Endodermal cell (in vitro differentiated cells): ENCODE measurements at places on chromosomes 5 and 9. TPM values are rescaled to one million over a fixed set of nuclear protein-coding genes. Genes with fewer than 3 reads are reported as not detected.

CBY3 gene
- total RNA-seq, result not detected in 3 replicates

MRPS30 gene
- 46.7 to 47.4 TPM (median 47.1 TPM) in 3 replicates for total RNA-seq

FPGS gene
- 52.3 to 75.2 TPM (median 72.0 TPM) in 3 replicates for total RNA-seq

SLCO6A1 gene
- total RNA-seq, result 0.71 to 1.3 TPM (median 0.96 TPM) in 3 replicates

CCDC69 gene
- total RNA-seq, result 4.8 and 6.4 TPM in 2 replicates

FBXL7 gene
- total RNA-seq, result 6.7 to 15.2 TPM (median 12.9 TPM) in 3 replicates

GRCh38 chr5:36792560-36793180 is 83.9 kb upstream of the NIPBL start:
- H3K27me3 ChIP-seq, result no peaks in the 10 kb centered on the region
- DNase-seq, result no peak
- no peak overlapping the region for H3K4me3 ChIP-seq

- no peaks in the 10 kb centered on the region for H3K27me3 ChIP-seq
- H3K27ac ChIP-seq, result no peak overlapping the region
- no peaks in the 10 kb centered on the region for H3K36me3 ChIP-seq
- H3K4me3 ChIP-seq, result no peak overlapping the region
- DNase-seq, result no peak
These were observed 48.0 kb downstream of the ZNF366 start for GRCh38 chr5:72459089-72459661.

DNA sequence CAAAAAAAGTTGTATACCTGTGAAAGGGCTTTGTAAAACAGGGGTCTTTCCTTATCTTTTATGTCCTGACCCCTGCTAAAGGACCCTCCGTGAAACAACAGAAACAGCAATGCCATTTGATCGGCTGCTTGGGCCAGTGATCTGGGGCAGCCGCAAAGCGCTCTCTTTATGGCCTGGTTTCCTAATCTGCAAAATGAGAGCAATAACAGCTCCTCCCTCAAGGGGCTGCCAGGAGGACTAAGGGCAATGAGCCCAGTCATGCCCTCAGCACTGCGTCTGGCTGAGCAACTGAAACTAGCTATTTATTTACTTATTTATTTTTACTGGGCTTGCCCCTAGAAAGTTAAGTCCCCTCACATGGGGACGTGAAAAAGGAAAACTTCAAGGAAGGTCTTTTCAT is 18.3 kb downstream of the CMBL start:
- H3K36me3 ChIP-seq, result no peaks in the 10 kb centered on the region
- DNase-seq, result no peak
- H3K4me3 ChIP-seq, result no peak overlapping the region
- no peaks in the 10 kb centered on the region for H3K4me1 ChIP-seq
- H3K27ac ChIP-seq, result no peak overlapping the region

- no peaks in the 10 kb centered on the region for H3K36me3 ChIP-seq
- DNase-seq, result no peak
- H3K4me1 ChIP-seq, result no peaks in the 10 kb centered on the region
- H3K27me3 ChIP-seq, result no peaks in the 10 kb centered on the region
- no peak overlapping the region for H3K27ac ChIP-seq
These were observed 1081.6 kb upstream of the ACO1 start for GRCh38 chr9:31302620-31303418.

GRCh38 chr9:8156346-8156745 is 356.8 kb upstream of the DMAC1 start:
- no peaks in the 10 kb centered on the region for H3K4me1 ChIP-seq
- no peak overlapping the region for H3K4me3 ChIP-seq
- no peaks in the 10 kb centered on the region for H3K36me3 ChIP-seq

GRCh38 chr9:72542917-72543316 is 21.5 kb downstream of the TMC1 start:
- H3K36me3 ChIP-seq, result no peaks in the 10 kb centered on the region
- no peaks in the 10 kb centered on the region for H3K27me3 ChIP-seq
- H3K4me1 ChIP-seq, result no peaks in the 10 kb centered on the region
- no peak overlapping the region for H3K4me3 ChIP-seq
- H3K27ac ChIP-seq, result no peak overlapping the region
